Stimulated activated naive CD4-positive, alpha-beta T cell (primary cell): ENCODE measurements at places on chromosomes 1 and 21.

DNA sequence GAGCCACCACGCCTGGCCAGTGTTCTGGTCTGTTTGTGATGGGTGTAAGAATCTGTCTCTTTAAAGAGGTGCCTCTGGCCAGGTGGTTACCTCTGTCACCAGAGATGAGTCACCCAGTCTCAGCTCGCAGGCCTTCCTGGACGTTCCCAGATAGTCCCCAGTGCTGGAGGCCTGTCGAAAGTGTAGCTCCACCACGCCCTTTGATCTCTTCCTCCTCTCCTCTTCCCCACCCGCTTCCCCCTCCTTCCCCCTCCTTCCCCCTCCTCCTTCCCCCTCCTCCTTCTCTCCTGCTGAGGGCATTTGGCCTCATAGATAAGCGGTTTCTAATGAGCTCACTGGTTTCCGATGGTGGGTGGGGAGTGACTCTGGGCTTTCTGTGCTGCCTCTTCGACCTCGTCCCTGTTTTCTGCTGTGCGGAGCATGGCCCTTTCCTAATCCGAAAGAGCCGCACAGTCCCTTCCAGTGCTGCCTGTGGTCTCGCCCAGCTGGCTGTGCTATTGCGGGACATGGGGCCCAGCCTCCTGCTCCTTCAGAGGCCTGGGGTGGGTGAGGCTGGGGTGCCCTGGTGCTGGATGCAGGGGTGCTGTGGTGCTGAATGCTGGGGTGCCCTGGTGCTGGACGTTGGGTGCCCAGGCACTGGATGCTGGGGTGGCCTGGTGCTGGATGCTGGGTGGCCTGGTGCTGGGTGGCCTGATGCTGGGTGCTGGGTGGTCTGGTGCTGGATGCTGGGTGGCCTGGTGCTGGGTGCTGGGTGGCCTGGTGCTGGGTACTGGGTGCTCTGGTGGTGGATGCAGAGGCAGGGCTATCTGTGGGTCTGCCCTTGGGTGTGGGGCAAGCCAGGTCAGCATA, 19.2 kb downstream of the AGPAT3 start:
- no peak for DNase-seq

GRCh38 chr1:199283794-199284193, 645.0 kb downstream of the PTPRC start:
- no peak for DNase-seq

- DNase-seq: peak; percentile 80
Observed at GRCh38 chr1:24150234-24151174, 7.6 kb upstream of the IL22RA1 start.

DNA sequence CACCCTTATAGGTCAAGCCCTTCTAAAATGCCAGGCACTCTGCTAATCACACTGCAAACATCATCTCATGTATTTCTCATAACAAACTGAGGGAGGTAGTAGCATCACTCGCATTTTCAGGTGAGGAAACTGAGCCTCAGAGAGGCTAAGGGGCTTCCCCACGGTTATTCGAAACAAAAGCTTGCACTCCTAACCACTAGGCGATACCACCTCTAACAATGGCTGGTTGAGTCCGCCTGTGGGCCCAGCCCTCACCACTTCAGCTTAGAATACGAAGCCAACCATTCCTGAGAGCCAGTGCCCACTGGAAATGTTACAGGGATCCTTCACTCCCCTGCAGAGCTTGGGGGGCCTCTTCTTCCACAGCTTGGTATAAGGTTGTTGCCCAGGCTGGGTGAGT, 65.3 kb upstream of the TENT5C start:
- no peak for DNase-seq

DNA sequence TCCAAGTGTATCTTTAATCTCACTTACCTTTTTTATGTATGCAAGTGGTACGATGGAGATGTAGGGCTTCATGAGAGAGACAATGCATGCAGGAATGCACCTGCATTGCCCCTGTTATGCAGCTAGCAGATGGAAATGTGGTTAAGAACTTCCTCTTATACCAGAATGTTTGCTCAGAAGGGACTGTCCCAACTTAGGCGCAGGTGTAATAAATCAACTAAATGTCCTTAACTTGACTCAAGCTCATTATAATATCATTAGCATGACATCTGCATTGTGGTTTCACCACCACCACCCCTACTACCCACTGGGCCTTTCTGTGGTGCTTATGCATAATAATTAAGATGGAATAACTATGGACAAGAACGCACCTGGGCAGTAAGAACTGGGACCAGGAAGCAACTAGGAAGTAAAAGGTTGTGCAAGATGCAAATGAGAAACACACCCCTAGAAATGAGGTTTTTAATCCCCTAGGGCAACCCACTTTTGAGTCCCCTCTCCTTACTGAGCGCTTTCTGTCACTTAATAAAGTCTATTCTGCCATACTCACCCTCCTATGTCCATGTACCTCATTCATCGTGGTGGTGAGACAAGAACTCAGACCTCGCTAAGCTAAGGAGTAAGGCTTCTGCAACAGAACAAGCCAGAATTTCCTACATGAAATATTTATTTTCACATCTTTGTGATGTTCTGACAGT, 1103.3 kb upstream of the B3GALT2 start:
- peak; percentile 48 for DNase-seq

DNA sequence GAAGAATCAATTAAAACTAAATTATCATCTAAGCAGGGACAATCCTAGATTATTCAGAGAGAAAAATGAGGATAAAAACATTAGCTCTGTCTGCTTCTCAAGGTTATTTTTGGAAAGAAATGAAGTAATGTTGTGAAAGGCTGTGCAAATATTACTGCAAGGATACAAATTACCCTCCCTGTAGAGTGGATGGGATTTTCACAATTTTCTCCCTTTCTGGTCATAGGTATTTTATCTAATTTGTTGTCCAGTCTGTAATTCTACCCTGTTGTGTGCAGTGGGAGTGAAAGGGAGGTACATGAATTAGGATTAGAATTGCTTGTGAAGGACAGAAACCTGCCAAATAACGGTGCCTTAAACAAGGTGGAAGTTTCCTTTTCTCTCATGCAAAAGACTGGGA, 54.7 kb downstream of the MAP3K7CL start:
- DNase-seq: no peak

DNA sequence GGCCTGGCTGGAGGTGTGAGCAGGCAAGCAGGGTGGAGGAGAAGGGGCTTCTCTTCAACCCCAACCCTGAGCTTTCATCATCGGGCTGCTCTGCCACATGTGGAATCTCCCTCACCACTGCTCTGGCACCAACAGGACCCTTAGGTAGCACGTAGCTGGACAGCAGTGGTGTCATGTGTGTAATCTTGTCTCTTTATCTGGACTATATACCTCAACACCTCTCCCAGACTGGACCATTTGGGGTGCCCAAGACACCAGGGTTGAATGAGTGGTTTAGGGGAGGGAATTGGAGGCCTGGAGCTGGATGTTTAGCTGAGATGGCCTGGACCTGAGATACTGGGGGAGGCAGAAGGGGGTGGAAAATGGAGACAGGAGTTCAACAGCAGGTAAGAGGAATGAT, 63.0 kb downstream of the UBE2T start:
- DNase-seq: no peak

GRCh38 chr1:207903767-207904166, 7.2 kb downstream of the CD34 start:
- DNase-seq: no peak

DNA sequence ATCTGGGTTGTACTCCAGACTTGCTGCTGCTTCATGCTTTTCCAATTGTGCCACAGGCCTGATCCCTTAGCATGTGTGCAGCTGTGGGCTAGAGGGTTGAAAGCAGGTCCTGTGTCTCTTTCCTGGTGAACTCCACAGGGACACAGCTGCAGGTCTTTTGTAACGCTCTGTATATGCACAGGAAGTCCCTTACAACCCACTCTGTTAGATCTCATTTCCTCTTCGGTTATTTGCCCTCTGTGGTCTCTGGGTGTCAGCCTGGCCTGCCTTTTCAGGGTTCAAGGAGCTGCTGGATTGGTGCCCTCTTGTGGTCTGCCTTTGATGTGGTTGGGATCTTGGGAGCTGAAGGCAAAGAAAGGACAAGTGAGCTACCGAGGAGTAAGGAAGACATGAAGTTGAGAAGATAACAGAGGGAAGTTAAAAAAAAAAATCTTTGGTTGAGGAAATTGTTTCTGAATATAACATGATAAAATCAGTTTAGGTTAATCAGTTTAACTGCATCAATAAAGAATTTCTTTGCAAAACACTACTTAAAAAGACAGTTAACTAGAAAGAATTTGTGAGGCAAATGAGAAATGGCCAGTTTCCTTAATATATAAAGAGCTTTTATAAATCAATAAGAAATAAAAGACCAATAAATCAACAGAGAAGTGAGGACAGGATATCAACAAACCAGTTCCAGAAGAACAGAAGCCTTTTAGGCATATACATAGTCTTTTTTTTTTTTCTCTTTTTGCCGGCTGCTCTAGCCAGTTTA, 44.1 kb downstream of the UCK2 start:
- DNase-seq: peak; percentile 2

- no peak for DNase-seq
Observed at GRCh38 chr1:167270349-167271092, 49.8 kb downstream of the POU2F1 start.

DNA sequence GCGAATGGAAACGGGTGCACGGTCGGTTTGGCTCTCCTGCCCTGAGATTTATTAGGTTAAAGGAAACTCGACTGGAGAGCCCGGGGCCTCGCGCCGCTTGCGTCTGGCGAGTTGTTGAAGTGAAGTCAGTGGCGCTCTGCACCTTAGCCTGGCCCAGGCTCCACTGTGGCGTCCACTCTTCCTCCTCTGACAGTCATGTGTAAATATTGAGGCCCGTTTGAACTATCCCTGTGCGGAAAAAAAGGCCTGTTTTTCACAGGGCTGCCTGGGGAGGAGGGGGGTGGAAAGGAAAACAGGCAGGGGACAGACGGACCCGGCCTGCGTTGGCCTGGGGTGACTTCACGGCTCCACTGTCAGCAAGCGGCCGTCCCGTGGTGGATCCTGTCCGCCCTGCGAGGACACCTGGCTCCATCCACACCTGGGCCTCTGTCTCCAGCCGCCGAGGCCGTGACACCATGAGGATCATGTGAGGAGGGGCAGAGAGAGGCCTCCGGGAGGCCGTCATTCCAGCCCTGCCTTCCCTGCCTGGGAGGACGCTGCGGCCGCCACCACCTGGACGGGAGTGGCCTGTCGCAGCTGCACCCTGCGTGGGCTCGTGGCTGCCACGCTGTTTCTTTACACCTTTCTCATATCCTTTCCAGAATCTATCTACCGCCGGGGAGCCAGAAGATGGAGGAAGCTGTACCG, 59.8 kb downstream of the FAAP20 start:
- DNase-seq: no peak

DNA sequence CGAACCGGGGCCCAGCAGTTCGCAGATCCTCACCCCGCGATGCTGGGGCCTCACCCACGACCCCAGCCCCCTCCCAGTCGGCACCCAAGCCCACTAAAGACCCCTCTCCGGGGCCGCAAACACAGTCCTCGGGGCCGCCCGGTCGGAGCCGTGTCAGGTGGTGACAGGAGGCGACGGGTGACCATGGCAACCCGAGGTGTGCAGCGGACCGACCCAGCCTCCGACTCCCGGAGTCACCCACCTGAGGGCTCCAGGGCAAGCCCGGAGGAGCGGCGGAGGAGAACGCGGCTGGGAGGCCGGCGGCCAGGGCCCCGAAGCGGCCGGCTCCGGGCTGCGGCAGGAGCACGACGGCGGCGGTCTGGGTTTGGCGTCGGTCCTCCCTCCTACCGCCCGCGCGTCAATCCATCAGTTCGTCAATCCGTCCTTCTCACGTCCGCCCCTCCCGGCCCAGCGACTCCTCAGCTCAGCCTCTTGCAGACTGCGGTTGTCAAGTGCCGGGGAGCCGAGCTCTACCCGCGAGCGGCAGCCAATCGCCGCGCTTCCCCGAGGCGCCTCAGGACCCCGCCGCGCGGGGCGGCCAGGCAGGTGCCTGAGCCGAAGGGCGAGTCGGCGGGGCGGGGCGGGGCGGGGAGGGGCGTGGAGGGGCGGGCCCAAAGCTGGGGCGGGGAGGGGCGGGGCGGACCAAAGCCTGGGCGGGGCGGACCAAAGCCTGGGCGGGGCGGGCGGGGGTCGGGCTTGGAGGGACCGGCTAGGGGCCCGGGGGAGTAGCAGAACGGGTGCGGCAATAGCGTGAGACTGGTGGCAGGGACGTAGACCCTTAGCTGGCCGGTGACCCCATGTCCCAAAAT, at the start of gene WDR47:
WDR47 (minus strand) TSS at position 482 of the 848 bp plus-strand sequence. CDS start 18,590 bp downstream, outside the sequence.
- DNase-seq: peak; percentile 95

GRCh38 chr1:37850352-37850955, 8.9 kb downstream of the MTF1 start:
- no peak for DNase-seq

- no peak for DNase-seq
Observed at GRCh38 chr1:11873395-11874257, 14.9 kb upstream of the NPPB start.

DNA sequence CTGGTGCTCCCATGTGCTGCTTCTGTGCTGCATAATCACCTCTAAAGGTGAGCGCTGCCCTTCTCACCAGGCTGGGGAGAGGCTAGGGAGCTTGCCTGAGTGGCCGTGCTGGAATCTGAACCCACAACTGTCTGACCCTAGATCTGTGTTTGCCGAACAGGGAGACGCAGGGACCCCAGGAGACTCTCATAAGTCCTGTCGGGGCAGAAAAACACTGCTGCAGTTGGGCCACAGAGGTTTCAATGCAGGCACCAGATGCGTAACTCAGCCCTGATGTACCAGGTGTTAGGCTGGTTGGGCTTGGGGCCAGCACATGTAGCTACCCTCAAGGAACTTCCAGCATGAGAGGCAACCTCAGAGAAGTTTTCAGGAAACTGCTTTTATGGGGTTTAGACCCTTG, 49.5 kb upstream of the DMRTB1 start:
- no peak for DNase-seq

- no peak for DNase-seq
Observed at GRCh38 chr1:12174924-12175810, 8.4 kb downstream of the TNFRSF1B start.

DNA sequence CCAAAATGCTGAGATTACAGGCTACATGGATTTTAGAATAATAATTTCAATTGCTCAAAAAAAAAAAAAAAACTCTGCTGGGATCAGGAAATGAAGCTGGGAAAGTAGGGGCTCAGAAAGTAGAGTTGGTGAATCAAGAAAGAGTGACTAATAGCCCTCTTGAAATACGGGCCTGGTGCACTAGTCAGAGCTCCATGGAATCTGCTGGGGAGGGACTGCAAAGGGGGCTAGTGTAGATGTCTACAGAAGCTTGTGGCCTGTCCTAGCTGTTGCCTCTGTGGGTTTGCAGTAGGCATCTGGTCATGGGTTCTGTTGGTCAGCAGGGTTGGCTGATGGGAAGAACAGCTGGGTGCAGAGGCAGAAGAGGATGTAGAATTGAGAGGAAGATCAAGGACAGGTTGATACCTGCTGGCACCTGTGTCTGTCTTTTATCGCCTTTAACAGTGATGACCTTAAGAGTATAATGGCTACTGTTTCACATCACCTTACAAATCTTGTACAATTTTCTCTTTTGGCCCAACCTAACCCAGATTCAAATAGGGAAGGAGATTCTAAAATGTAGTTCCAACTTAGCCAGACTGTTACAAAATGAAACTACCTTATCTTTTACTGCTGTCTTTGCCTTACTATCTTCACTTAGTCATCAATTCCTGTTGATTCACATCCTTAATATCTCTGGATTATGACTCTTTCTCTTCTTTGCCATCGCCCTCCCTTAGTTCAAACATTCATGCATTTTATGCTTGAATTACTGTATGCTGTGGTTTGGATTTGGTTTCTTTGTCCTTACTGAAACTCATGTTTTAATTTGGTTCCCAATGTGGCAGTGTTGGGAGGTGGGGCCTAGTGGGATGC, 126.2 kb downstream of the GIPC2 start:
- DNase-seq: no peak
